Retina (tissue), 1 donor: ENCODE measurements at places on chromosomes 3 and 15.
A peak's percentile ranks its signal among the peaks of the same experiment; 100 is the strongest.

- no peak for DNase-seq
Measured at GRCh38 chr15:62465173-62465572, 300.1 kb upstream of the C2CD4B start.

- DNase-seq, result no peak
Measured at GRCh38 chr15:41879321-41879845, 14.5 kb downstream of the SPTBN5 start.

DNA sequence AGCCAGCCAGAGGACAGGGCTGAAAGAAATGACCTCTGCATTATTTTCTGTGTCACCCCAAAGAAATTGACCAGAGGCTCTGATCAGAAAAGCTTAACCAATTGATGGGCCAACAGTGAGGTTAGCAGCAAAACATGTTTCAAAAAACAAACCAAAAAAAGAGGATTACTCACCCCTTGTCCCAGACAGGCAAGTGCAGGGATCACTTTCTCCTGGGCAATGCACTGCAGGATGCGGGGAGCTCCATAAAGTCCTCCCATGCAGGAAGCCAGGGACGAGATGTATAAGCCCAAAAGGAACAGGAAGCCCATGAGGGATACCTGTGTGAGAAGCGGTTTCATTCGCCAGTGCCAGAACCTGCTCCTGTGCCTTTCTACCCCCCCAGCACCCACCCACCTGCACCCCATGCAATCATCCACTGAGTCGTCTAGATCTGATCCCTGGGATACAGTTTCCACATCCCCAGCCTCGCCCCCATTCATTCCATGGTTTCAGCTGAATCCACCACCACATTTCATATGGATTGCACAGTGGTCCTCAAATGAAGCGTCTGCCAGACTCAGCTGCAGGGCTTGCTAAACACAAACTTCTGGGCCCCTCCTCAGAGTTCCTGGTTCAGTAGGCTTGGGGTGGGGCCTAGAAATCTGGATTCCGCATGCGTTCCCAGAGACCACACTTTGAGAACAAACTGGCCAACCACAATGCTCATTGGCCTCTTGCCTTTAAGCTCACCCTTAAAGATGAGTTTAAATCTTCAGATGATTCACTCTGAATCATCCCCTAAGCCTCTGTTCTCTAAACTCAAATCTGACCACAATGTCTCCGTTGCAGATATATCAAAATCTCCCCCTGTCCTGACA, 54.4 kb upstream of the HEG1 start:
- DNase-seq, result no peak

GRCh38 chr15:65767895-65768294, 24.2 kb downstream of the DENND4A start:
- no peak for DNase-seq

- DNase-seq, result no peak
Measured at GRCh38 chr15:89363133-89363532, 28.5 kb upstream of the POLG start.

DNA sequence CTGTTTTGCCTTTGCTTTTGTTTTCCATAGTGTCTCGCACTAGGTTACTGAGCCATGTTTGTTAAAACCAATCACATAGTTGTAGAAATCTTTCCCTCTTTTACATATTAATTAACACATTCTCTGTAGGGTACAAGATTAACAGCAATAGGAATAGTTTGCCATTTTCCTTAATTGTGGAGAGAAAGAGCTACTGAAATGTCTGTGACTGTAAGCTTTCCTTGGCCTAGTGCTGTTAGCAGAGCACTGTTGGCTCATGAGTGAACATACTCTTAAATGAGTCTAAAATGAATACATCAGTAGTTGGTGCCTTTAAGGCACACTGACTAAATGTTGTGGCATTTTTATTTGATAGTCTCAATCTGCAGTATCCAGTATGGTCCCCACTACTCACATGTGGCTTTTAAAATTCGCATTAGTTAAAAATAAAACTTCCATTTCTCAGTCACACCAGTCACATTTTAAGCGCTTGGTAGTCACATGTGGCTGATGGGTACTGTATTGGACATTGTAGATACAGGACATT, 28.2 kb downstream of the CHD2 start:
- DNase-seq, result no peak

GRCh38 chr3:120180731-120181412, 86.6 kb upstream of the GSK3B start:
- DNase-seq, result no peak

- no peak for DNase-seq
Measured at GRCh38 chr3:160569894-160570652, 4.7 kb upstream of the KPNA4 start.

- DNase-seq, result no peak
Measured at GRCh38 chr15:33638453-33638852, 327.7 kb downstream of the RYR3 start.

- DNase-seq, result no peak
Measured at GRCh38 chr15:41416128-41416741, 660 bp upstream of the RTF1 start.

DNA sequence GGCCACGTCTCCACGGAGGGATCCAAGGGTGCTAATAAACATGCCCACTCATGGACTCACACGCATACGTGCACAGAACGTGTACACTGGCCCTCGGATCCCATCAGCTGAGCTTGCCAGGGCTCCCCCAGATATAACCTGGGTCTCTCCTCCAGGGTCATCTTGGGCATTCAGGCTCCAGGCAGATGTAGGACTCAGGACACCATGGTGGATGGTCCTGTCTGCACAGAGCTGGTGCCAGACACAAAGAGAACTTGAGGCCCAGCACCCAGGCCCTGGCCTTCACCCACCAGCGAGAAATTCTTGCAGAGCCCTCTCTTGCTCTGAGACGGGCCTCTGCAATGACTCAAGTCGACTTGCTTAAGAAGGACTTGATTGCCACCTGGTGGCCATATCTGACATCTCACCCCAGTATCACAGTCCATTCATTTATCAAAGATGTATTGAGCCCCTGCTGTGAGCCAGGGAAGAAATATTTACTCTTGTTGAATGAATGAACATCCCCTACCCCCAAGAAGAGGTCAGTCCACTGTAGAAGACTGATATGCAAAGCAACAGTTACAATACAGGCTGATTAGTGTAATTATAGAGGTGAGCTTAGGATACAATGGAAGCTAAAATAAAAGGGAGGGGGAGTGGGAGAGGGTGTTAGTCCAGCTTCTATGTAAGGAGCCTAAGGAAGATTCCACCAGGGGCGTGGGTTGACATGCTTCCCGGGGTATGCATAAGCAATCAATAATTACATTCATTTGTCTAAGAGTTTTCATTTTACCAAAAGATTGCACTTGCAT, 34.2 kb upstream of the VPS8 start:
- DNase-seq, result peak; percentile 83

DNA sequence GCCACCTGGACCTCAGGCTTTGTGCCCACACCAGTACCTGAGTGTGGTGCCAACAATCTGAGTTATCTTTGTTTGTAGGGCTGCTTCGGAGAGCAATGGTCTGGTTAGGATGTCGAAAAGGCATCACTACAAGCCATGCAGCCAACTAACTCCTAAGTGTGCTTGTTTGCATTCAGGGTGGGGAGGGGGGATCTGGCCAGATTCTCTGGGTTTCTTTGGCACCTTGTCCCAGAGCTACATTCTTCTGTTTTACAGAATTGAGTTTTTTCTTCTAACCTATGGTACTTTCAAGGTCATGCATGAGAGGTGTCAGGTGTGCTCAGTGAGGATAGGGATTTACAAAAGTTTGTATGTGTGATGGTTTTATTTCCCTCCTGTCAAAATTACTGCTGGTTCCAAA, 391.4 kb upstream of the RARB start:
- DNase-seq, result no peak

GRCh38 chr3:160038862-160039562, 50.4 kb downstream of the IL12A start:
- peak; percentile 78 for DNase-seq

GRCh38 chr3:176275538-176275937, 921.7 kb downstream of the TBL1XR1 start:
- DNase-seq, result no peak

GRCh38 chr3:28280781-28281180, 39.4 kb downstream of the CMC1 start:
- no peak for DNase-seq

GRCh38 chr3:172217877-172218276, 178.5 kb downstream of the FNDC3B start:
- DNase-seq, result no peak

GRCh38 chr3:186217820-186218164, 108.9 kb upstream of the ETV5 start:
- DNase-seq, result no peak

DNA sequence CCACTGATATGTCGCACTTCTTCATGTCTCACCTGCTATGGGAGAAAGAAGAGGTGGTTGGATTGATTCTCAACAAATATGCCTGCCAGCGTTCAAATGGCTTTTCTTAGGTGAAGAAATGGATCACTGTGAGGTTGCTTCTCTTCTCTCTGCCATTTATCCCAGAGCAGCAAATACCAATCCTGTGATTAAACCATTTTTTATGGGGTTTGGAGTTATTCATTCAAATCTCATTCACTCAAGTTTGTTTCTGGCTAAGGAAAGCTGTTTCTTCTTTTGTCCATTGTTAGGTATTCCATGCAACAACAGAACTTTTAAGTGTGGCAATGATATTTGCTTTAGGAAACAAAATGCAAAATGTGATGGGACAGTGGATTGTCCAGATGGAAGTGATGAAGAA, 12.2 kb upstream of the C3orf52 start:
- DNase-seq, result no peak

- DNase-seq, result no peak
Measured at GRCh38 chr3:7385635-7386034, 524.7 kb downstream of the GRM7 start.

DNA sequence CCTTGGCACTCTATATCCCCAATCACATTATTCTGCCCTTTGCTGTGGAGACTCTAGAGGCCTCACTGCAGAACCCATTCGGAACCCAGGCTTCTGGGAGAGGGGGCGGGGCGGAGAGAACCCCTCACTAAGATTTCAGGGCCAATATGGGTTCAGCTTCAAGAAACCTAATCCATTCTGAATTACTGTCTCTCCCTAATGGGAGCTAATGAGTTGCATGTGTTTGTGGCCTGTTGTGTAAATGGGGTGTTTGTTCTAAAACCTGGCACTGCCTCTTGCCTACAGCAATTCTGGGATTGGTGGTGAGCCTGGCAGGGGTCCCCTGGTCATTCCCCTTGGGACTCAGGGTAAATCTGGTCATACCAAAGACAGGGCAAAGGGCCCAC, 605 bp upstream of the RASL12 start:
- DNase-seq, result no peak

- DNase-seq, result no peak
Measured at GRCh38 chr3:187833375-187833774, 88.1 kb upstream of the BCL6 start.

DNA sequence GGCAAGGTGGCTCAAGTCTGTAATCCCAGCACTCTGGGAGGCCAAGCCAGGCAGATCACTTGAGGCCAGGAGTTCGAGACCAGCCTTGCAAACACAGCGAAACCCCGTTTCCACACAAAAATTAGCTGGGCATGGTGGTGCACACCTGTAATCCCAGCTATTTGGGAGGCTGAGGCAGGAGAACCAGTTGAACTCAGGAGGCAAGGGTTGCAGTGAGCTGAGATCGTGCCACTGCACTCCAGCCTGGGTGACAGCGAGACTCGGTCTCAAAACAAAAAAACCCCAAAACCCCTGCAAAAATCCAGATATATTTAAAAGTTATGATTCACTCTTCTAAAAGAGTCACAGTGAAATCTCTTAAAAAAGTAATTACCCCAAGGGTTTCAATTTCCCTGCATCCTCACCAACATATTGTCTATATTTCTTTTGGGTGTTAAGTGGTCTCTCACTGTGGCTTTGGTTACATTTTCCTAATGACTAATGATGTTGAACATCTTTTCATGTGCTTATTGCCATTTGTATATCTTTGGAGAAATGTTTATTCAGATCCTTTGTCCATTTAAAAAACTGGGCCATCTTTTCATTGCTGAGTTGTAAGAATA, 73.2 kb upstream of the UBP1 start:
- DNase-seq, result no peak

DNA sequence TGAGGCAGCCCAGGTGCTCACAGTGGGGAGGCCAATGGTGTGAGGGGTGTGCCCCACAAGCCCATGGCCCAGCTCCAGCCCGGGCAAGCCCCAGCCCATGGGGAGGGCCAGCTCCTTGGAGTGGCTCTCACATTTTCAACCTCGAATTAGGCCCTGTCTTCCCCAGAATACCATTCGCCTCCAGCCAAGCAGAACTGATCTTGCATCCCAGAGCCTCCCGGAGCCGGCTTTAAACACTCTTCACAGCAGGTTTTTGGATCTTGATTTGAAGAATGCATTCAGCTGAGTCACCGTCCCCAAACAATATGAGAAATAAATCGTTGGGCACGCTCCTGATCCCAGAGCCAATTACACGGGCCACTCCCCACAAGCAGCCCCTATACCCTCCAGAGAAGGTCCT, 23.7 kb downstream of the TPRA1 start:
- peak; percentile 62 for DNase-seq

GRCh38 chr15:81292523-81293001, 31.4 kb downstream of the STARD5 start:
- no peak for DNase-seq

DNA sequence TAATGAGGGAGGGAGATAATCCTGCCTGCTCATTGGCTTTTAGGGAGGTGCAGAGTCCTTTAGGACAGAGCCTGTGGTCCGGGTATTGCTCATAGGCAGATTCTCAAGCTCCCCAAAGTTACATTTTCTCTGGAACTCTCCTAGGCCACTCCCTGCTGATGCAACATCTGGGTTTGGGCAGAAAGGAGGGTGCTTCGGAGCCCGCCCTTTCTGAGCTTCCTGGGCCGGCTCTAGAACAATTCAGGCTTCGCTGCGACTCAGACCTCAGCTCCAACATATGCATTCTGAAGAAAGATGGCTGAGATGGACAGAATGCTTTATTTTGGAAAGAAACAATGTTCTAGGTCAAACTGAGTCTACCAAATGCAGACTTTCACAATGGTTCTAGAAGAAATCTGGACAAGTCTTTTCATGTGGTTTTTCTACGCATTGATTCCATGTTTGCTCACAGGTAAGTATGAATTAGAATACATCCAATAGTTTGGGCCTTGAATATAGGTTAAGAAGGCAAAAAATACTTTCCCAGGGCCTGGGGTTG, at the start of gene IL20RB:
Gene IL20RB (plus strand): TSS at position 233 of the 538 bp plus-strand sequence. CDS start 131 bp downstream, at position 364.
- DNase-seq, result no peak

GRCh38 chr3:30042916-30043555, 563.4 kb upstream of the TGFBR2 start:
- no peak for DNase-seq

GRCh38 chr3:24069045-24069444, 124.0 kb downstream of the NR1D2 start:
- DNase-seq, result no peak

DNA sequence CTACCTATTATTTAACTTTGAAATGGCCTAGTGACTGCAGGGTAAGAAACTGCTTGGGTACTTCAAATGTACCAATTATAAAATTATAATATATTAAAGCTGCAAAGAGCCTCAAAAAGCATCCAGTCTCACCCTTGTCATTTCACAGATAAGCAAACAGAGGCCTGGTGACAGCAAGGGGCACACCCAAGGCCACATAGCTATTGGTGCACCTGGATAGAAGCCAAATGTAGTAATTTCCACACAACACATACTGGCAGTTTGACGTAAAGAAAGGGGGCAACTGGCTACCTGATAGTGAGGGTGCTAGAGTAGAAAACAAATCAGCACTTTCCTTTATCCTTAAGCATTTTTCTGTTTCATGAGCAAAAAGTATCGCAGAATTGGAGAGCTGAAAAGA, 51.1 kb downstream of the IFT57 start:
- no peak for DNase-seq
